ENCODE measurements at places on chromosomes 5 and 9.

DNA sequence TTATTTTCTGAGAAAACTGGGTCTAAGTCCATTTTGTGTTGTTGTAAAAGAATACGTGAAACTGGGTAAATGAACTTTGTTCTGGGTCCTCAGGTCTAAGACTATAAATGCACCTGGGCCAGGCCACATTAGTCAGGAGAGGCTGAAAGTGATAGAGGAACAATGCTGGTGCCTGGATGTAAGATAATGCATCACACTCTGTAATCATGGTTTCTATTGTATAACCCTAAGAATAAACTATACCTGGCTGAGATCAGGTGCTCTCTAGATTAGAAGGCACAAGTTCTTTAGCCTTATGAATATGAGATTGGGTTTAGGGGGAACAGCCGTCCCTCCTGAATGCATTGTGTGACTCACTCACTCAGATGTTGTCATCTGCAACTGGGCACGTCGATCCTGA is 675.5 kb downstream of the HTR1A start:
- DNase-seq, result no peak

GRCh38 chr5:55869847-55870246 is 18.7 kb downstream of the IL31RA start:
- DNase-seq, result no peak

DNA sequence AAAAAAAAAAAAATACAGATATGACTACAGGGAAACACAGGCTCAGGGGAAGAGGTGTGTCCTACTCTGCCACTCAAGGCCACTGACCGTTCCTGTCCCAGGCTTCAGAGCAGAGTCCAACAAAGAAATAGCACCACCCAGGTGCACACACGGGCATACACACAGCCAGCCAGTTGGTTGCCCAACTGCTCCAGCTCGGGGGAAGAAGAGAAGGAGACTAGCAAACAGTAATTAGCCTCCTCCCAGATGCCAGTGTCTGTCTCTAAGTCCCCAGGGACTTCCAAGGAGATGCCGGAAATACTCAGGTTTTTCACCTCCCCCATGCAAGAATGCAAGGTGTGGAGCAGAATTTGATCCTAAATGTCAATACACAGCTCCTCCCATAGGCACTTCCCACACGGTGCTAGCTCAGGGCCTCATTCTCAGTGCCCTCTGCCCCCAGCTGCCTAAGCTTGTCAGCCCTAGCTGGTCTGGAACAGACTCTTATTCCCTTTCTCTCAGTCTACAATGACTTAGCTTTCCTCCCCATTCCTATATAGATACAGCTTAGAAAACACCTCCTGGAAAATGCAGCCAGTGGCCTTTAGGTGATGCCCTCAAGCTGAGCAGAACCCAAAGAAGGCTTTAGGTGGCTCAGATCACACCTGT is 1.7 kb downstream of the MYORG start:
- DNase-seq, result no peak

- no peak for DNase-seq
Measured at GRCh38 chr5:31763424-31763823, 124.5 kb downstream of the PDZD2 start.

DNA sequence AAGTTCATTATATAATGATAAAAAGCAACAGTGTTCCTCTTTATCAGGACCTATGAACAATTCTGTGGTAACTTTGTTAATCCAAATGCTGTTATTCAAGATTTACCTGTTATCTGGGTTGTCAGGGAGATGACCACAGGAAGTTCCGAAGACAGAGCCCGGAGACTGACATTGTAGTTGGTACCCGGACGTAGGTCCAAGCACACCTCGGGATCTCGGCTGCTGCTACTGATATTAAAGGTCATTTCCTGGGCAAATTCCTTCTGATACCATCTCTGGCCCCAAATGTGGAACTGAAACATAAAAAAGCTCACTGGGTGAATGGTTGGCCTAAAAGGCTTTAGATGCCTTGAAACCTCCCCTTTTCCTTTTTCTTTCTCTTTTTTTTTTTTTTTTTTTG is 96.7 kb downstream of the SUSD1 start:
- DNase-seq, result no peak

Measured in hippocampal formation (tissue), 2 donors.